Activated CD8-positive, alpha-beta memory T cell treated with anti-CD3 and anti-CD28 coated beads for 1 hour (primary cell): ENCODE measurements at places on chromosomes 5 and 9.

DNA sequence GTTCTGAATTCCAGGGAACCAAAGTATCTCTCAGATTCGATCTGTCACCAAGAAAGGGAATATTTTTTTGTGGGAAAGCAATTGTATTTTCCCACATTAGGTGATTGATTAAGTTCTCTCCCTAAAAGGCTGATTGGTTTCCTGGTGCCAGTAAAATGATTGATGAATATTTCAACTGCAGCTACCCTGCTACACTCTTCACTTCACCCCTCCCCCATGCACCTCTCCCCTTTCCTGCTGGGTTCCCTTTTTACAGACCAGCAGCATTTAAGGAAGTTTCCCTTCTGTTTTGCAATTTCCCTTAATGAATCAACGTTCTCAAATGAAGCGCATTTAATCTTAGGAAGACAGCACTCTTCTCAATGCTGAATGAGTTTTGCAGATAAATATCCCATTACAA, 13.1 kb downstream of the NR6A1 start:
- DNase-seq: no peak

DNA sequence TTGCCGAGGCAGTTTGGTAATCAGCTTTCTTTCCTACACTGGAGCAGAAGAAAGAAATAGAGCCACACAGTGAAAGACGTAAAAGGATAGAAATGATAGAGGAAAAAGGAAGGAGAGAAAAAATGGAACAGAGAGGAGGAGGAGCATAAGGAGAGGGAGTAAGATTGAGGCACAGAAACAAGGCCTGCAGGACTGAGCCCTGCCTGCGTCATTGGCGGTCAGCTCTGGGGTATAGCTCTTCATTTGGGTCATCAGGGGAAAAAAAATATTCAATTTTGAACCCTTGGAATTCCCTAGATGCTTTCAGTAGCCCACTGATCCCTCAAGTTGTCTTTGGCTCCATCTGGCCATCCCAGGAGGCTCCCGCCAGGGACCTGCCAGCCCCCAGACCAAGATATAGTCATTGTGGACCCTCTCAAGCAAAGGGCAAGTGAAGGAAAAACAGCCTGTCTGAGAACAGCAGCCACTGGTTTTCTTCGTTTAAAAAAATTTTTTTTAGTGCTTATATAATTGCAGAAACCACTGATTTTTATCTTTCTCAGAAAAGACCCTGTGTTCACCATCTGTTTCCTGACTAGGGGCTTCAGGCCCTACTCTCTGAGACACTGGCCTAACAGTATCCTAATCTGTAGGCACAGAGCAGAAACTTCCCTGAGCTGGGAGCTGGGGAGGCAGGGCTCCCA, 31.3 kb upstream of the MATR3 start:
- DNase-seq: no peak

DNA sequence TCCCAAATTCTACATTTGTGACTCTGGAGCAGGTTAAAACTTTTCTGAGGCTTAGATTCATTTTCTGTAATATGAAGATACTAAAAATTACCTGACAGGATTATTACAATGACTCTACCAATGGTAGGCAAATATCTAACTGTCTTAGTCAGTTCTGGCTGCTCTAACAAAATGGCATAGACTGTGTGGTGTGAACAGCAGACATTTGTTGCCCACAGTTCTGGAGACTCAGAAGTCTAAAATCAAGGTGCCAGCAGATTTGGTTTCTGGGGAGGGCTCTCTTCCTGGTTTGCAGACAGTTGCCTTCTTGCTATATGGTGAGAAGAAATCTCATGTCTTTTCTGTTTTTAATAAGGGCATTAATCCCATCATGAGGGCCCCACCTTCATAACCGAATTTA, 245.1 kb downstream of the MAST4 start:
- no peak for DNase-seq

DNA sequence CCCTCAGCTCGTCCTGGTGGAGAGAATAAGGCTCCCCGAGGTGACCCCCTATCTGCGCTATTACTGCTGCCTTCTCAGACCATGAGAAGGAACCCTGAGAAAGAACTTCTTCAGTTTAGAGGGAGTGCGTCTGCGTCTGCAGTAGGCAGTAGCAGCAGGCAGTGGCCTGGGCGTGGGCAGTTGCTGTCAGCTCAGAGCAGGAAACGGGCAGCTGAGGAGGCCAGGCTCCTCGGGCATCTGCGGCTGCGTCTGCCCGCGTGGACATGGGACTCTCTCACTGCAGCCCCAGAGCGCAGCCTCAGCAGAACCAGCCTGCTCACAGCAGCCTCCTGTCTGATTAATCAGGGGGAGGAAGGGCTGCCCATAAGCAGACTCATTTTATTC, 49.8 kb upstream of the FCN1 start:
- DNase-seq: no peak

DNA sequence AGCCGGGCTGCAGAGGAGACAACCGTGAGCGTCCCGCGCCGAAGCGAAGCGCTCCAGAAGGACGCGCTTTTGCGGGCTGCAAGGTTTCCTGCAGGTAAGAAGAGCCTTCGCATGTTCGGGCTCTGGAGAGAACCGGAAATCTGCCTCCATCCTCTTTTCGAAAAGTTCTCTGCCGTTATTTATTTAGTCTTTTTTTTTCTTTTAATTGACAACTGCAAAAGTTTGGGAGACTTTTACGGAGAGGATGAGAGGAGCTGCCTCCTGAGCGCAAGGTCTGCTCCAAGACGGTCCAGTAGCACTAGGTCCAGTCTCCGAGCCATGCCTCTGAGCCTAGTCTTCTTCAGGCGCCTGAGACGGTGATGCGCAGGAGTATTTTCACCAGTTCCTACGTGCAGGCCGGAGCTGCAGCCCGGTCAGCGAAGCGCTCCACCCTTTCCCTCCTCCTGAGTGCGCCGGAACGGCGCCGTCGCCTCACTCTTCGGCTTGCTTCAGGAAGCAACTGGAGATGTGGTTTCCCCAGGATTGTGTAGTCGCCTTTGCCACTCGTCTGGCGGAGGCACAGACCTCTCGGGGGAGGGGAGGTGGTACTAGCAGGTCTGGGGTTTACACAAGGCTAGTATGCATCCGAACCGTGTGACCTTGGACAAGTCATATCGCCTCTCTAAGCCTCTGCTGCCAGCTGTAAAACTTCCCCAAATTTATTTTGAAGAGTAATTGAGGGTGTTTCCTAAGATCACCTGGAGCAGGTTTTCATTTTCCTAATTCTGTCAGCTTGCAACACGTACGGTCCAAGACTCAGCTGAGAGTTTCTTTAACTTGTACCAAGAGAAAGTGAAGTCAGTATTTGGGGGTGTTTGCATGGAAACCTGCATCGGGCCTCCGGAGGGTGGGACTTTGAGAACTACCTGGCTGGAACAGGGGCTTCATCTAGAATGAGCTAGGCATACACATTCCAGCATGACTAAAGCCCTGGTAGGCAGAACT, 4.5 kb downstream of the POU4F3 start:
- DNase-seq: no peak

DNA sequence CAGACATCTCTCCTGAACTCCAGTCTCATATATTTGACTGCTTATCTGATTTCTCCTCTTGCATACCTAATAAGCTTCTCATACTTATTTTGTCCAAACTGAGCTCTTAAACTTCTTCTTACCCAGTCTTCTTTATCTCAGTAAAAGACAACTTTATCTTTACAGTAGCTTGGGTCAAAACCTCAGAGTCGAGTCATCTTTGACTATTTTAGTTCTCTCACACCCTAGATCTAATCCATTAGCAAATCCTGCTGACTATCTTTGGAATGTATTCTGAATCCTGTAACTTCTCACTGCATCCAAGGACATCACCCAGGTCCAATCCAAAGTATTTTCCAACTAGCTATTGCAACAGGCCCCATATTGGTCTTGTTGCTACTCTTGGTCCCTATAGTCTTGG, 11.8 kb upstream of the JAK2 start:
- no peak for DNase-seq

- no peak for DNase-seq
Observed at GRCh38 chr5:152689250-152689711, 284.2 kb upstream of the NMUR2 start.

- no peak for DNase-seq
Observed at GRCh38 chr9:36575411-36575882, 2.8 kb downstream of the MELK start.

DNA sequence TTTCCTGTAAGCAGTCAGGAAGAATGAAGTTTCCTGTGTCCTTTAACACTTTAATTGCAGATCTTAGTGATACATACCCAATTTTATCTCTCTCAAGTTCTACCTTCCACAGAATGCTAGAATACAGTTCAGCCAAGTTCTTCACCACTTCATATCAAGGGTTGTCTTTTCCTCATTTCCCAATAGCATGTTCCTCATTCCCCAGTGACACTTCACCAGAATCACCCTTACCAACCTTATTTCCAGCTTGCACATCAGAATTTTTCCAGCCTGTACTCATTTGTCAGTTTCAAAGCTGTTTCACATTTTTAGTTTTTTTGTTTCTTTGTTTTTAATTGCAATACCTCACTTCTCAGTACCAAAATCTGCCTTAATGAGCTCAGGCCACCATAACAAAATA, 126.1 kb downstream of the ESM1 start:
- no peak for DNase-seq

GRCh38 chr9:93592643-93593021, 16.2 kb downstream of the PHF2 start:
- DNase-seq: no peak

DNA sequence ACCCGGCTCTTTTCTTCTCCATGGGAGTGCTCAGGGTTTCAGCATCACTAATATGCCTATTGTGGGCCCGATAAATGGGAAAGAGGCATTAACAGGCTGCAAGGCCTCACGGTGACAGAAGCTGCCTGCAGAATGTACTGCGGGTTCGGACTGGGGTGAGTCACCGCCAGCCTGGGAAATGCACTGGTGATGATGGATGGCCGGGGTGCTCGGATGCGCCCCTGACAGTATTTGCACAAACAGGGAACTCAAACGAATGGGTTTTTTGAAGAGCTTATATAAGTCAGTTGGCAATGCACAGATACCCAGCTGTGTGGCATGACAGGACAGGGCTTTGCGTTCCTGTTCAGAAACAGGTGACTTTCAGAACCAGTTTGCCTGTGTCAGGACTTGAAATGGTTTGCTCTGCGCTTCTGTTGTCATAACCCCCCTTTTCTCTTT, 42.0 kb upstream of the PITX1 start:
- DNase-seq: no peak

DNA sequence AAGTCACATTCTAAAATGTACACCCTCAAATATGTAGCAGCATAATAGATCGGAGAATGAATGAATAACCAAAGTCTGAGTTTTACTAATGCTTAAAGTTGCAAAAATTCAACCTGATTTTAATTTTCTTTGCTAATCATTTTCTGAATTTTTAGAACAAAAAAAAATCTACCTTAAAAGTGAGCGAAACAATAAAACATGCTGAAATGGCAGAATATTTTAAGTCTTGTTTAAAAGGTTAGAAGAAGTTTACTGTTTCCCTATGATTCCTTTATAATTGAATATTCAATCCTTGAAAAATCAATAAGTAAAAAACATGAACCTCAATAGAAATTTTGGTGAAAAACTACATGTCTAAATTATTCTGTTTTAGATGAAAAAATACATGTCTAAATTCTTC, 27.1 kb upstream of the ZNF462 start:
- DNase-seq: no peak

DNA sequence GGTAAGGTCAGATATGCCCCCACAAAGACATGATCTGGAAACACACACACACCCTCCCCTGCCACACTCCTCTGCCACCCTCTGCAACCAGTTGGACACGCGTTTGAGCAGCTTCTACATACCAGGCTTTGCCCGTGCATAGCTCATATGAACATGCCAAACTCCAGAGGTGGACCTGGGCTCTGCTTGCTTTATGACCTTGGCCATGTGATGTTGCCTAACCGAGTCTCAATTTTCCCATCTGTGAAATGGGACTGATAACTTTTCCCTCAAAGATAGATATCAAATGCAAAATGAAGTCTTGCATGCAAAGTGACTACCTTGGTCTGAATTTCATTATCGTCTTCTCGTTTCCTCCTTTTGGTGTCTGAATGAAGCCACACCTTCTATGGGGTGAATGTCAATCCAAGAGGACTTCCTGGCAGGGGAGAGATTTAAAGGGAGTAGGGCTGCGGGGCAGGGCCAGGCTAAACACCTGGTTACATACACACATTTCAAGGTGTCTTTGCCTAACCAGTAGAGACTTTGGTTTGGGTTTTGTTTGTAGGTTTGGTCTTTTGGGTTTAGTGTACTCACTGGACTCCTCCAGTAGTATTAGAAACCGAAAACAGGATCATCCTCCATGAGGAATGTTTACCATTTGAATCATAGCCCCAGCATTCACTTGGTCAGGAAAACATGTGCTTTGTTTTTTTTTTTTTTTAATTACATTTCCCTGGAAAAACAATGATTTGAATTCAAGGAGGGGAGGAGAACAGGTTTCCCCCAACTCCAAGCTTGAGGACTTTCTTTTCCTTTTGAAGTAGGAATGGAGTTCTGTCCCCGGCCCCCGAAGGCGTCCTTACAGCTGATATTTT, 63.2 kb downstream of the COL27A1 start:
- DNase-seq: no peak

- no peak for DNase-seq
Observed at GRCh38 chr5:169408731-169409130, 107.8 kb upstream of the SLIT3 start.

DNA sequence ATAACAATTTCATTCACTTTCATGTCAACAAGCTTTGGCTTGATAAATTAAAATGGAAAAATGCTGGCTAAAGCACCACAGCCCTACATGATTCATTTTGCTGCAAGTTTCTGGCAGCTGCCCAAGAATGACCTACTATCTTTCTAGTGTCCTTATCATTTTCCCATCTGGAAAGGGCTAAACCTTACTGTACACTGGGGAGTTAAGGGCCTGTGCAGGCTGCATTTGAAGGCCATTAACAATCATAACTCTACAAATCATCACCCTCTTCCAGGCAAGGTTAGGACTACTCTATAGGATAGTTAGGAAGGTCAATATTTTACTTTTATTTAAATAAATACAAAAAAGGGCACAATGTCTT, 579.7 kb upstream of the ZNF608 start:
- DNase-seq: no peak

DNA sequence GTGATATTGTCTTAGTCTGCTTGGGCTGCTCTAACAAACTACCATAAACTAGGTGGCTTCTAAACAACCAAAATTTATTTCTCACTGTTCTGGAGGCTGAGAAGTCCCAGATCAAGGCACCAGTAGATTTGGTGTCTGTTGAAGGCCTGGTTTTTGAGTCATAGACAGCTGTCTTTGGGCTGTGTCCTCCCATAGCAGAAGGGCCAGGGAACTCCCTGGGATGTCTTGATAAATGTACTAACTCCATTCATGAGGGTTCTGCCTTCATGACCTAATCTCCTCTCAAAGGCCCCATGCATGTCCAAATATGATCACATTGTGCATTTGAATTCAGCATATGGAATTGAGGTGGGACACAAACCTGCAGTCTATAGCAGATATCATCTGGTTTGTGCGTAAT, 121.2 kb downstream of the CHSY3 start:
- DNase-seq: no peak
